Right lung (tissue), 10 donors: ENCODE measurements at places on chromosomes 7 and 10.

DNA sequence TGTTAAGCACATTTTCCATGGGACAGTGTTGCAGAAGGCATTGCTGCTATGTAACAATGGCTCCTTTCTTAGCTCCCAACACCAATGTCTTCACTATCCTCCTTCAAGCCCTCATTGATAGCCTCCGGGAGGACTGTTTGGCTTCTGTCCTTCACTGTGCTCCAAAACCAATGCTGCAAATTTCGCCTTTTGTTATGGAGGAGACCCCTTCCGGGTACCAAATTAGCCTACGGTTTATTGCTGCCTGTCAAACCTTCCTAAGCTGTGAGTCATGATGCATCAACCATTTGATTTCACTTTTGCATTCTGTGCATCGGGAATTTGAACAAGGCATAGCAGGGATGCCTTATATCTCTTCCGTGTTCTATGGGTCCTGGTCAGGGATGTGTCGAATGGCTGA, 432.9 kb downstream of the GATA3 start:
- DNase-seq: no peak

DNA sequence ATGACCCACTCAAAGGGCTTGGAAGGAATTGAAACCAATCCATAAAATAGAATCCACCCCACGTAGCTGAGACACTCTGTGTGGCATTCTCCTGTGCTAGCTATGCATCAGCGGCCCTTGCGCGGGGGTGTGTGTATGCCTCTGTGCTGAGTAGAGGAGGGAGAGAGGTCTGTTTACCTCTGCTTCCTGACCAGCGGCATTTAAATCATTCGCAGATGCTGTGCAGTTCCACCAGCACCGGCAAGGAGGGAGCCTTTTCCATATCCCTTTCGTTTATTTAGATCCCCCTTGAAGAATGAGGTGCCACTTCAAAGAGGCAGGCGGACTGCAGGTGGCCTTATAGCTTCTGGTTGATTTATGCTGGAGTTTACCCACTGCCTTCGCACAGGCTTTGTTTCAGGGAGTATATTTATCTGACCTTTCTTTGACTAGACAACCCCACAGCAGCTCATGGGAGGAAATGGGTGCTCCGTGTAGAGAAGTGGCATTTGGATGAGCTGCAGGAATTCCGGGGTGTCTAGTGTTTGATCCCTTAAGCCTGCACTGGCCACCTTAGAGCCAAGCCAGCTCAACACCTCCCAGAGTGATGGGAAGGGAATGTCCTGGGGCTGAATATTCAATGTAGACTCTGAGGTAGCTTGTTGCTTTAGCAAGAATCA, 11.4 kb downstream of the C10orf53 start:
- no peak for DNase-seq

DNA sequence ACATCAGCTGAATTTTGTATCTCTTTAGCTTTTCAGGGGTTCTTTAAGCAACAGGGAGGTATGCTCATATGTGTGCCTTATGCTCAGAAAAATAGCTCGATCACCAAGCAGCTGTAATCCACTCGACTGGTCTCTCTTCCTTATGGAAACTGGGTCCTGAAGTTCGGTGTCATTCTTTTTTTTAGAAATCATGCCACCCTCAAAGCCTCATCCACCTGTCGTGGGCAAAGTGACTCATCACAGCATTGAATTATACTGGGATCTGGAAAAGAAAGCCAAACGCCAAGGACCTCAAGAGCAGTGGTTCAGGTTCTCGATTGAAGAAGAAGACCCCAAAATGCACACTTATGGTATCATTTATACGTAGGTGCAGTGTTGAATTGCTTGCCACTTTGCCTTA, 83.6 kb downstream of the FANK1 start:
- no peak for DNase-seq

DNA sequence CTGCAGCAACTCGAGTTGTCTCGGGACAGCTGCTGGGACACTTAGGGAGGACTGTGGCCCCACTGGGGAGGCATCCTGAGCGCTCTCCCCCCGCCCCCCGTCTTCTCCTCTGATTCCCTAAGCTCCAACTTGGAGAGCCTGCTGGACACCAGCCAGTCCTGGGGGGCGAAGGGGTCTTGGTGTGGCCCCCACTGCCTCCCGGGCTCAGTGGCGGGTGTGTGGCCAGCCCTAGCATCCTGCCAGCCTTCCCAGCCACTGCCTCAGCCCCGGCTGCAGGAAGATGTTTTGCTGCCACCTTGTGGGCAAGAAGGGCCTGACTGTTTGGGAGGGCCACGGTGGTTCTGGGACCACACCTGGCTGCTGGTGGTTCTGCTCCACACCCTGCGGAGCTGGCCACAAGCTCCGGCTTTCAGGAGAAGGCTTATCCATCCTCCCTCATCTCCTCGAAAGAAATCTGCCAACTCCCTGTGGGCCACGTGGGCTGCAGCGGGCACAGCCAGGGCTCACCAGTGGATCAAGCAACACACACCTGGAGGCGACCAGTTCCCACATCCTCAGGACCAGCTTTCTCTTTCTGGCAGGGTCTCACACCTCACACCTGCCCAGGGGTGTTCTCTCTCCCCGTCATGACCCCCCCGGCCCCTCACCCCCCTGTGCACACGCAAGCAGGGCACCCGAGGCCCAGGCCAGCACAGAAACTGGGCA, 24.8 kb downstream of the AGAP3 start:
- DNase-seq: peak; percentile 60

GRCh38 chr7:68238204-68238805, 1241.7 kb downstream of the TYW1 start:
- no peak for DNase-seq

- DNase-seq: no peak
Measured at GRCh38 chr7:130274296-130274695, 7.6 kb downstream of the CPA2 start.

GRCh38 chr7:90595342-90595800, 750 bp upstream of the CDK14 start:
- DNase-seq: no peak

DNA sequence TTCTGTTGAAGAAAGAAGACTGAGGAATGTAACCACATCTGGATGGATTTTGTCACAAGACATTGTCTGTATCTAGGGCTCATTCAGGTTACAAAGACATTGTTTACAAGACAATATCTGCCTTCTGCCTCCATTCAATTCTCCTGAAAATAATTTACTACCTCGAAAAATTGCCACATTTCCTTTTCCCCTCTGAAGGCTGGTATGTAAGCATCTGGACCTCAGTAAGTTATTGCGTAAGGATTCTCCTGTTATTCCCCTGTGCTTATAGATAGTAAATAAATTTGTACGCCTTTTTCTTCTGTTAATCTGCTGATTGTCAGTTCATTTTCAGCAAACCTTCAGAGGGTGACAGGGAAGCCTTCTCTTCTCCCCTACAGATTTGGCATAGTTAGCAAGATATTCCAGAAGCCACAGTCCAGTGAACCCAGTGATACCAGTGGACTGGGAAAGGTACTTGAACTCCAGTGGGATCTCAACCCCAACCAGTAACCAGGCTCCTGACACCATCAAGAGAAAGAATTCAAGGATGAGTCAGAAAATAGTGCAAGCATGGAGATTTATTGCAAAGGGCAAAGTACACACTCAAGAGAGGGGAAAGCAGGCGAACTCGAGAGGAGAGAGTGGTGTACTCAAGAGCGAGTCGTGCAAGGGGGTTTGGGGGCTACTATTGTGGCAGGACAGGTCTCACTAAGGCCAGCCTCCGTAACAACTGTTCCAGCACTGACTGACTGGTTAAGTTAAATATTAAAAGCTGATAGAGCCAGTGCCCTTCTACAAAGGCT, 706.9 kb upstream of the GHITM start:
- DNase-seq: no peak

DNA sequence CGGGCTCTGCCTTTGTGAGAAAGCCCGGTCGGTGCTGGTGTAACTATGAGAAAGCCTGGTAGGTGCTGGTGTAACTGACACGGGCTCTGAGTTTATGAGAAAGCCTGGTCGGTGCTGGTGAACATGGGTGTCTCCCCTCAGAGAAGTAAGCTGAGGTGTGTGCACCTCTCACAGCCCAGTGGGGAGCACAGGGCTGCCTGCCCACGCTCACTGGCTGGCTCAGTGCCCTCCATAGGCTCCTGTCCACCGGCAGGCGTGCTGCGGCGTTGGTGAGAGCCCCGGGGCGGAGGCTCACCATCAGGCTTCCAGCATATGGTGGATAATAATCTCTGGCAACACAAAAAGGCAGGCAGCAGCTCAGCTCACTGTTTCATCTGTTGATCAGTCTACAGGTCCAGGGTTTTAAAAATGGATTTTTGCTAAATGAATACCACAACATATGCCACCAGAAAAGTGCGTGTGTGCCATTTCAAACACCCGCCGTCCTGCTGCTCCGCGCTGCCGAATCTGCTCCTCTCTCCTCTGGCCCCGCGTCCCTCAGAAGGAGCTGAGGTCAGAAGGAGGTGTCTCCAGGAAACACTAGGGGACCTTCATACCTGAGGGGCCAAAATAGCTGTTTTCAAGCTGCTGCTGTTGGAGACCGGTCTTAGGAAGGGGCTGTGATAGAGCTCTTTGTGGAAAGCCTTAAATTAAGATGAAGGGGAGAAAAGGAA, 365.7 kb downstream of the DNAJB6 start:
- no peak for DNase-seq

DNA sequence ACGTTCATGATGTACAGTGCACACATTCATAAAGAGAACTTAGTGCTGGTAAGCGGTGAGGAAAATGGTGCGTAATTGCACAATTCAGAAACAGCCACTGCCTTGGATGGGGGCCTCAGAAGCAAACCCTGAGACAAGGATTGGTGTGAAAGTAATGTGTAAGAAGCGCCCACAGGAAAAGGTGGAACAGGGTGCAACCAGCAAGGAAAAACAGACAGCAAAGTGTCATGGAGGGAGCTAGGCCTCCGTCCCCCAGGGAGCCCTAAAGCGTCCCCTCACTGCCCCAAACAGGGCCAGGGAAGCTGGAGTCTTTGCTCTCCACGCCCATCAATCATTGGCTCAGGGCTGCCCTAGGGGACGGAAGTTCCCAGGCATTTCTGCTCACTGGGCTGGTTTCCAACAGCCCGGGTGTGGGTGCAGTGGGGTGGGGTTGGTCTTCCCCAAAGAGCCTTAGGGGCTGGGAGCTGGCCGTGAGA, 9.6 kb upstream of the C10orf105 start:
- DNase-seq: no peak

DNA sequence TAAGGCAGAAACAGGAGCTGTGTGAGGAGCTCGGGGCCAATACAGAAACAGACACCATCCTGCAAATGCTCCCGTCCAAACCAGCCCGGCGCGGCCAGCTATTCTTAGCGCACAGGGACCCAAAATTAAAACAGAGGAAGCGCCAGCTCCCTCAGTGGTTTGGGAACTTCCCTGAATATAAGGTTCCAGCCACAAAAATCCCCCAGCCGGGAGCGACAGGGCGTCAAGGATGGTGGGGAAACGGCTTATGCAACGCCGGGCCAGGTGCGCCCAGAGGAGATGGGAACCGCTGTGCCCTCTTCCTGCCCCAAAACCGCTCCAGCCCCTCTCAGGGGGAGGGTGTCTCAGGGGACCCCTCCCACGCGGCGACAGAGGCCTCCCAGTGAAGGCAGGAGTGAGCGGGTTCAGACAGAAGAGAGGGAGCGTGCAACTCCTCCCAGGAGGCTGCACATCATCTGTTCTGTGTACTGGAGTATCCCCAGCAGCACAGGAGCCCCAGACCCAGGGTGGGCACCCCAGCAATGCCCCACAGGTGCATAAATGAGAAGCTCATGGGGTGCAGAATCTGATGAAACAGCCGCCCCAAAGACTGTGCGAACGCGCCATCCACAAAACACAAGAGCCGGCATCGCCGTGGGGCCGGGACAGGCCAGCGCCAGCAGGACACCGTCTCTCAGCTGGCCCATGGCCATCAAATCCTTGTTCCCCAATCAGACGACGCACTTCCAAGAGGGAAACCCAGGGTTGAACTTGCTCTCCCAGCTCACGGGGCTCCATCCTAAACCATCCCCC, 73.9 kb upstream of the PDGFA start:
- DNase-seq: no peak

- DNase-seq: peak; percentile 76
Measured at GRCh38 chr7:8442814-8443304, 9.4 kb downstream of the NXPH1 start.

GRCh38 chr7:36741866-36742265, 17.6 kb upstream of the AOAH start:
- no peak for DNase-seq

DNA sequence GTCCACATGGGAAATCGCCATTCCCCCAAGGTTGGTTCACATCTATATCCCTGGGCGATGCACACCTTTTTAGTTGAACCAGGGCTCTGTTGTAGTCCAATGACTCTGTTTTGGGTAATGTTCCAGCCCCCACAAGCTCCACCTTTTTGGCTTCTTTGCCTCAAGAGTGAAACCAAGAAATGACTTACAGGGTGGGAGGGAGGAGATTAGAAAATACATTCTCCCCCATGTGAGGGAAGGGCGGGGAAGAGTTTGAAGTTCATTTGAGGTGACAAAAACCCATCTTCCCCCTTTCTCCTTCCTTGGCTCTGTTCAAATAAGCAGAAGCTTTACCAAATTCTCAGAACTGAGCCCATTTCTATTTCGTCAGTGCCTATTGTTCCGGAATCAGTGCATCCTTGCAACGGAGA, 82.8 kb downstream of the GATA3 start:
- DNase-seq: no peak

DNA sequence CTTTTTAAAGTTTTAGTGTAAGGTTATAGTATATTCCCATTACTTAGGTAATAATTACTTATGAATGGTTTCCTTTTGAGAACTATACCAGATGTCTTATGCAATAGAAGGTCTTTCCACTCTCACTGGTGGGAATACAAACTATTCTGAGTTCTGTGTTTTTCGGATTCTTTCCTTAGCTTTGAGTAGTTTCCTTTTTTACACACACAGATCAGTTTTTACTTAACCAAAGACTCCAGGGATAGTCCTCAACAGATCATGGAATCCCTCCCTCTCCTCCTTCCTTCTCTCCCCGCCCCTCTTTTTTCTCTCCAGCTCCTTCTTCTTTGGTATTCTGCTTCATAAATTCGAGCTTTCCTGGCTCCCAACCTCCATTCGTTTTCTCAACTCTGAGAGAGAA, 13.3 kb downstream of the COPG2 start:
- DNase-seq: no peak

GRCh38 chr10:130757271-130757670, 554.2 kb downstream of the TCERG1L start:
- DNase-seq: no peak

GRCh38 chr10:63103971-63104409, 29.1 kb upstream of the NRBF2 start:
- no peak for DNase-seq
